ENCODE measurements at places on chromosomes 11 and 22.
A peak's percentile ranks its signal among the peaks of the same experiment; 100 is the strongest.

DNA sequence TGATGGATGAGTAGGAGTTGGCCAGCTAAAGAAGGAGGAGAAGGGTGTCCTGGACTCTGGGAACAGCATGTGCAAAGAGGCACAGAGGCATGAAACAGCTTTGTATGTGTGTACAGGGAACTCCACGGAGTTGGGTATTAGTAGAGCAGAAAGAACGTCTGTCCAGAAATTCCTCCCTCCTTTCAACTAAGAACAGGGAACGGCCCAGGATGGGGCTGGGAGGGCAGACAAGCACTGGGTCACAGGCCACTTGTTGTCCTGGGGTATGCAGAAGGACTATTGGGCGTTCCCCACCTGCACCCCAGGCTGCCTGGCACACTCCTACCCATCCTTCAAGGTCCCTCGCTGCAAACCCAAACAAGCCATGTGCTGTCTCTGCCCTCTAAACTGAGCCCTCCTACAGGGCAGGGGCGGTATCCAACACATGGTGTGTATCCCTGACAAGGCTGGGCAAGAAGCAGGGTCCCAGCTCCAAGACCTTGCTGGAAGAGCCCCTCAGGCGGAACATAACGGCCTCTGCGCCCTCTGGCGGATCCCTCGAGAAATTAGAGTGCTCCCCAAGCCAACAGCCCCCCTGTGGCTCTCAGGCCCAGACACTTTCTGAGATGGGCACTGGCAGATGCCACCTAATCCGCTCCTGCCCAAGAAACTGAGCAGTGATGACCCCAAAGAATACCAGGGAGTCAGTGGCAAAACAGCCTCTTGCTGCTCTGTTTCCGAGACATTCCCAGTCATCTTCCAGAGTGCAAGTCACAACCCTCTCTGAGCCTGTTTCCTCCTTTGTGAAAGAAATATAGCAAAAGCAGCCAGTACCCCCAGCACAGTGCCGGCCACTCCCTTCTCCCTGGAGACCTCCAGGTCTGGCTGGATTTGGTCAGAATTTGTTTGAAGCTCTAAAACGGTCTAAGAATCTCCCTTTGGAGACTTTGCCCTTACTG, 1.6 kb upstream of the ELFN2 start:
- DNase-seq, result peak; percentile 79

DNA sequence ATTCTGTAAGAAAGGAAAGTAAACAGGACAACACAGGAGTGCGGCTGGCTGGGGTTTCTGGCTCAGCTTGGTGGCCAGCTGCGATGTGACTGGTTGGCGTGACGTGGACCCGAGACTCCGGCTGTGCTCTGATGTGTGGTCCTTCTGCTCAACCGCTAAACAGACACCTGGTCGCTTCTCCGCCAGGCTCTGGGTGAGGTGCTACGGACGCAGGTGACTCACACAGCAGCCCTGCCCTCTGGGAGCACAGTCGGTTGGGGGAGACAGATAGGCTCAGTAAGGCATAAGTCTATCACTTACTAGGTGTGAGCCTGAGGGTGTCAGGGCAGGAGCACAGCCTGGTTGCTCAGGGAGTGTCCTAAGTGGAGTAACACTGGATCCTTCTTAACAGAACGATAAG, 8.2 kb downstream of the RTL6 start:
- DNase-seq, result no peak

- no peak for DNase-seq
These were observed 22.5 kb downstream of the CLPB start for GRCh38 chr11:72411623-72412419.

DNA sequence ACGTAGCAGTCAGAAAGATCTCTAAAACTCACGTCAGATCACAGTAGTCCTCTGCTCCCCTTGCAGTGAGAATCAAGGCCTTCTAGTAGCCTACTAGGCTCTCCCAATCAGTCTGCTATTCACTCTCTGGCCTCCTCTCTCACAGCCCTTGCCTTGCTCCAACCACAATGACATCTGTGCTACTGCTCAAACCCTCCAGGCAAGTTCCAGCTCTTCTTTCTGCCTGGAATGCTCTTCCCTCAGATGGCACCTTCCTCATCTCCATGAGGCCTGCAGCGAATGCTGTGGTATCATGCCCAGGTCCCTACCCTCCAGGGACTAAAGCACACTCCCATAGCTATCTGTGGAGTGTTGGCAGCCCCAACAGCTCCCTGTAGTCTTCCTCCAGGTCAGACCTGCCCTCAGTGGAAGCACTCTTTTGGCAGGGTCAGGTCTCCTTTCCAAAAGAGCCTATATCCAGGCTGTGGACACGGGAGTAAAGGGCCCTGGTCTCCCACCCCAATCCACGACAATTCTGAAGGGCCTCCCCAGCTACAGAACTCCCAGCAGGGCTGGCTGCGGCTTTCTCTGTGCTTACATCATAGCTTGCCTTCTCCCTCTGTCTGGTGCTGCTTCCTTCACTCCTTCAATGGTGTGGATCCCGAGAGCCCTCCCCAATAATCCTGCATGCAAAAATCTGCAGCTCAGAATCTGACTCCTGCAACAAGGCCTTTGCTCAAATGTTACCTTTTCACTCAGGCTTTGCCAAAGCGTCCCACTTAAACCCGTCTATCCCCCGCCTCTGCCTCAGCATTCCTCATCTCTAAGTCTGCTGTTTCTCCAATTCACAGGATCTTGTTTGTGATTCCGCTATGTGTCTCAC, 8.9 kb downstream of the HIRA start:
- DNase-seq, result no peak

DNA sequence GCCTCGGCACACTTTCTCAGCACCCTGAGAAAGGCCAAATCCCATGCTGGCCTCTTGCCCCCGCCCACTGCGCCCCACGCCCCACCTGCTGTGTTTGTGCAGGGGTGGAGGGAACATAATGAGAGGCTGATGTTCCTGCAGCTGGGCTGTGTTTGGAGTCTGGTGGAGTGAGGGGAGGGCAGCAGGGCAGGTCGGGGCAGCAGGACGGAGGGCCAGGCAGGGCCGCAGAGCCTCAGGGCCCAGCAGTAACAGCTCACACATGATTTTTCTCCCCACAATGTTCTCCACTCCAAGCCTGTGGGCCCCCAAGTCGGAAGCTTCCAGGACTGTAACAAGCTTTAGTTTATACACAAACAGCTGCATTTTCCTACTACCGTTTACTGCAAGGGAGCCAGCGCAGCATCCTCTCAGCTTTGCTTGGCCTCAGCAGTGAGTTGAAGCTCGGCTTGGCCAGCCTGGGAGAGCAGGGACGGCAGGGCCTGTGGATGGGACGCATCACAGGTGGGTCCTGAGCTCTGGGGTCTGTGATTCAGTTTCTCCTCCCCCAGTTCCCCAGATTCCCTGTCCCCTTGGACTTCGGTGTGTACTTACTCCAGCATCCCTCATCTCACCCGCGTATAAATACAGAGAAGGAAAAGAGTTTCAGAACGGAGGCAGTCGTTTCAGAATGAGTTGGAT, 51.0 kb downstream of the RPUSD4 start:
- DNase-seq, result no peak

GRCh38 chr11:105034813-105035620, at the start of gene CASP1:
CASP1 (minus strand) TSS chr11:105035144; CDS start chr11:105035113, 31 bp downstream.
- no peak for DNase-seq
